ENCODE measurements at places on chromosomes 3 and 15.

DNA sequence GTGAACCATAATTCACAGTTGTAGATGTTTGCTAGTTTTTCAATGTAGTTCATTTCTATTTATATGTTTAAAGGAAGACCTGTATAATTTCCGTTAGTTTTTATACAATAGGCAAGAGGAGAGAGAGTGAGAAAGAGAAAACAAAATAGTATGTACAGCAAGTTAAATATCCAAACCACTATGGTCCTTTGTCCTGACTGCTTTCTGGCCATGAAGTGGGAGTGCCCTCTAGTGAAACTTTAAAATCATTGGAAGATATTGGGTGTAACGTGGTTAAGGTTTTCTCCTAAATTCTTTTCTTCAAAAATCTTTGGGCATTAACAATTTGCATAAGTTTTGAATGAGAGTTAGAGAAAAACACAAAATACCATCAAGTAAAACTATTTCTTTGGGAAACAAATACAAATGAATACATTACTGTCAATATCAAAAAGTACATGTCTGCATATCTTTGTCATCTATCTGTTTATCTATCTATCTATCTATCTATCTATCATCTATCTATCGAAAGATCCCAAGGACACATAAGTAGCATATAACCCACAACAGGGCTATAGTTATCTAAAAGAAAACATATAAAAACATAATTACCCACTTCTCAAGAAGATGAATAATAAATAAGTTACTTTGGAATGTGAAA, 534.6 kb upstream of the ATP11B start:
- peak; percentile 21 for DNase-seq

DNA sequence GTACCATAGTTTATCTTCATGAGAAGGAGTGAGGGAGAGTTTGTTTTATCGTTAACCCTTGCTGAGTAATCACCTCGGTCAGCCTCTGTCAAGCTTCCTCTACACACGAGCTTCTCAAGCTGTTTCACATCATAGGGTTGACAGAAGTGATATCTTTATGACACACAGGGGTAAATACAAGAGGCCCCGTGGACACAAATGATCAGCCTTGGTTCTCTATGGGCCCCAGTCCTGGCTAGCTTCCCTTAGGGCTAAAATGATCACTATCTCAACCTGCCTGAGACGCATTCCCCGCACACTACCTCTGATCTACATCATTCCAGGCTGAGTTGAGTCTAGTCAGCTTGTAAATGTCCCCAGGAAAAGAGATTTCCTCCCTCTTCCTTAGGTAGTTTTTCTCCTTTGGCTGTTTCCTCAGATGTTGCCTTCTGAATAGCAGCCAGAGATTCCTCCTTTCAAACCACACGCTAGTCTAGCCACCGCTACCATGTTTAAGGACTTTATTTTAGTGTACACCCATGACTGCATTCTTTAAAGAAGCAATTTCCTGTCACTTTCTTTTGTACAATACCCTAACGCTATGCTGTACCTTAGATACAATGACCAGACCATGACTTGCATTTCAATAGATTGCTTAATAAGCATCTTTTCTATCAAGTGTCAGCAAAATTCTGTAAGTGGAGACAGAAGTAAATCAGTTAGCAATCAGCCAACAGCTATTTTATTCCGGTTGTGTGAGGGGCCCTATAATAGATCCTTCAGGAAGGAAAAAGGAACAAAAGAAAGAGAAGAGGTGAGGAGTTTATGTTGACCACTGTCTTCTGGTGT, 35.1 kb upstream of the PPARG start:
- DNase-seq = no peak

GRCh38 chr3:150743508-150743907, 19.5 kb downstream of the SIAH2 start:
- DNase-seq = no peak

DNA sequence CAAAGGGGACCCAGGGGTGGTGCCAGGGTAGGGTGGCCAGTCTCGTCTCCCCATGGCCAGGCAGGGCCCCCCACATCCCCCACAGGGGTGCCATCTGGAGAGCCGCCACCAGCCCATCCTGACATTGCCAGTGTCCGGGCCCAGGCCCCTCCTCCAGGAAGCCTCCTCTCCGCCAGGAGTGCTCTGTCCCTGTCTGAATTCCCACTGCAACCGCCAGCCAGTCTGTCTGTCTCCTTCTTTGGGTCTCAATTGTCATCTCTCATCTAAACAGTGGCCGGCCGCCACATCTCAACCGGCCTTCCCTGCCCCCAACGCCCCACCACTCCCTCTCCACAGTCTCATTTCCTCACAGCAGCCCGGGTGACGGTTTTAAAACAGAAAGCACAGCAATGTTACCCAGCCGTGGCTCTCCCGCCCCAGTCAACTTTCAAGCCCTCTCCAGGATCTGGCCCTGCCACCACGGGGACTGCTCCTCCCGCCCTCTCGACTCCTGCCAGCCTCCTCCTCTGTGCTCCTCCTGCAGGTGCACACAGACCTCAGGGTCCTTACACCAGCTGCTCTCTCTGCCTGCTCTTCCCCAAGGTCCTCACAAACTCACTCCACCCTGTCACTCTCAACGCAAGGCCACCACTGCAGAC, 57.0 kb downstream of the IQSEC1 start:
- DNase-seq = peak; percentile 72

- DNase-seq = no peak
Measured at GRCh38 chr3:127894481-127894880, 20.6 kb upstream of the KBTBD12 start.

DNA sequence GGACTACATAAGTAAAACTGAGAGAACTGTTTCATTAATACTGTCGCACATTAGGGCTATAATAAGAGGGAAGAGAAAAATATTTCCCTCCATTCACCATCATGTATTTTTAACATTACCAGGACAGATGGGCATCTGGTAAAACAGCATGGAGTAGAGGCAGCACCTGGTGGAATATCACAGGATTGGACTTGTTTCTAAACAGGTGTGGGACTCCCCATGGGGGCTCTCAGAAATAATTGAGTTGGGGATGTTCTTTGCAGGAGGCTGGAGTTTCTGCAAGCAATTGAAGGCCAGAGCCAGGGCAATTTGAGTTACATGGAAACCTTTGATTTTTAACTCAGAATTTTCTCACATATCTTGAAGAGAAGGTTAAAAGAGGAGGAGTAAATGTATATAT, 8.4 kb upstream of the MINDY2 start:
- no peak for DNase-seq

DNA sequence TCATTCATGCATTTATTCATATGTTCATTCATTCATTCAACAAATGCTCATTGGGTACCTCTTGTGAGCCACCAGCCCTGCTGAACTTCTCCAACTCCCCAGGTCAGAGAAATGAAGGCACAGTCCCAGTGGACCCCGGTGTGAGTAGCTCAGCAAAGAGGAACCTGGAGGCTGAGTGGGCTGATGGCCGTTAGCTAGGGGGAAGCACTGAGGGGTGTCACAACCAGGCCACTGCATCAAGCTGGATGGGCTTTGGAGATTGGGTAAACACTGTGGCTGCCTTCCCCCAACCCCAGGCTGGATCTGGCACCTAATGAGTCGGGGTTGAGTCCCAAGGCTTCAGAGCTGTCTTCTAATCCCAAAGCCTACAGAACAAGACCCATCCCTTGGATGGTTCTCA, 12.1 kb upstream of the ALAS1 start:
- DNase-seq = no peak

DNA sequence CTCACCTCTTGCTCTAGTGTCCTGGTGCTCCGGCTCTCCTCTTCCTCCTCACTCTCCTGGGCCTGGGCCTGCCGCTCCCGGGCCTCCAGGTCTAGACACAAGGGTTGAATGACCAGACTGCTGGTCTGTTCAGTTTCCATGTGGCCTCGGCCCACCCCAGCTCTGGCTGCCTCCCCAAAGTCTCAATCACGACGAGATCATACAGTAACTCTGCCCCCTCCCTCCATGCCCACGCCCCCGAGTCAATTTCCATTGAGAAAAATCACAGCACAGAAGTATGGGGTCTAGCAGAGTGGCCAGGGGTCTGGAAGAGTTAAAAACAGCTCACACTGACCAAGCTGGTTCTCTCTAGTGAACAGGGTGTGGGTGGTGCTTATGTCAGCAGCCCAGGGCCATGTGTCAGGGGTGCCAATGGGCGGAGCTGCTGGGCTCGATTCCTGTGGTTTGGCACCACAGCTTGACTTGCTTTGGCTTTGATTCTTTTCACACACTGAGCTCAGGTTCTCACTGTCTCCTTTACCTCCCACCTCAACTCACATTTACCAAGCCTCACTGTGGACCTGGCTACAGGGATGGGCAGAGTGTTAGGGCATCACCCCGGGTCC, 6.9 kb downstream of the C15orf62 start:
- no peak for DNase-seq

- no peak for DNase-seq
Measured at GRCh38 chr3:171268677-171269076, 191.5 kb downstream of the TNIK start.

Data from GM20000 (cell line).